ENCODE measurements at places on chromosomes 13 and 19.

DNA sequence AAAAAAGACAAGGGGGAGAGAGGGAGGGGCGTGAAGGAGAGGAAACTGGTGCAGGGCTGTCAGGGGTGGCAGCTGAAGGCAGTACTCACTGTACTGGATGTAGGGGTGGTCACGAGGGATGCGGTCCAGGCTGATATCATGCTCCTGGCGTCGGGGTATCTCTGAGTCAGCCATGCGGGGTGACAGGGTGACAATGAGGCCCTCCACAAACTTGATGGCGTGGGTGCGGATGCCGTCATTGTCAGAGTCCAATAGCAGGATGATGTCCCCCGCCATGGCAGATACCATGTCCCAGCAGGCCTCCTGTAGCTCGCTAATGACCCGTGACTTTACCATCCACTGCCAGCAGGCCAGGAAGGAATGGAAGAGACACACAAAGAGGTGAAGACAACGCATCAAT lies 15.3 kb downstream of the SYMPK start:
- DNase-seq, result no peak

GRCh38 chr13:25906191-25906661 lies 145.6 kb downstream of the SHISA2 start:
- DNase-seq, result no peak

- DNase-seq, result no peak
Observed at GRCh38 chr13:37599519-37599918, 951 bp upstream of the POSTN start.

- DNase-seq, result no peak
Observed at GRCh38 chr19:5211217-5211822, 129.3 kb downstream of the PTPRS start.

GRCh38 chr19:41511628-41512027 lies 64.3 kb upstream of the CEACAM21 start:
- no peak for DNase-seq

DNA sequence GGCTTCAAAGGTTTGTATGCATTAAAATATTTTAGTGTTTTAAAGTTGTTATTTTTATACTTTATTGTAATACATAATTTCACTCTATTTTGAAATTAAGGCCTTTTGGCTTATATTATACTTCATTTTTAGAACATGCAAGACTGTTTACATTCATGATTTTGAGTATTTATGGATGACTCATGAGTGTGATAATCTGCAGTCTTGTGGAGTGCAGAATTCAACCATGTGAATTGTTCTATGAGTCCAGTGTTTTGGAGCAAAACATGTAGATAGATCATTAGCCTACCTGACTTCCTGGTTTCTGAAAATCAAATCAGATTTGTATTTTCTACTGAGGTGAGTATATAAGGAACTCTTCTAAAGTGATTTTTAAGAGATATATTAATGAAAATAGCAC lies 241.8 kb downstream of the PCCA start:
- no peak for DNase-seq

DNA sequence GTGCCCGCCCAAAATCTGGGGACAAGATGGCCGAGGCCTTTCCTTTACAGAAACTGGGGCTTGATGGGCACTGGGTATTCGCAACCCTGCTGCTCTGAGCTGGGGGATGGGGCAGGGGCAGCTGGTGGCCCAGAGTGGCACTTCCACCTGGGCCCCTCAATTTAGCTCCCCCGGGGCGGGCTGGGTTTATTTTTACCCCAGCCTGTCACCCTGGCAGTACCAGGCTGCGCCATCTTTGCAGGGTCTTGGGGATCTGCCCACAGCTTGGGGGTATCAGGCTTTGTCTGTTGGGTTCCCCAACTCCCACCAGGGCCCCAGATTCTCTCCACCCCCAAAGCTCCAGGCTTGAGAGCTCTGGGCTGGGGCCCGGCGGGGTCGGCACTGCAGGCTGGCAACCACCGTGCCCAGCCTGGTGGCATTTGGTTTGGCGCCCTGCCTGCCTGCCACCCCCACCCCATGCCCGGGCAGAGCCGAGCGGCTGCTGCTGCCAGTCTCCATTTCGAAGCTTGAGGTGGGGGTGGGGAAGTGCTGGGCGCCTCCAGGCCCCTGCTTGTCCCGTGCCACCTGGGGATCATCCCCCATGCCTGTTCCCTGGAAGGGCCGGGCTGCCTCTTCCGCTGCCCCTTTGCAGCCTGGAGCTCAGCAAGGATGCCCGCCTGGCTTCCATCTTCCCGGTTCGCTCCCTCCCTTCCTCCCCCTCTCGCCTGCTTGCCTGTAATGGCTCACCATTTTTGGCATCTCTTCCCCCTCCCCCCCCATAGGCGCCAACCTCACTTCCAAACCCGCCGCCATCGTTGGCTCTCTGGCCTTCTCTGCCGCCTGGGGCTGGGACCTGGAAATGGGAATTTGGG lies 11.4 kb downstream of the NFIX start:
- DNase-seq, result no peak

- no peak for DNase-seq
Observed at GRCh38 chr13:102643656-102644055, 46.9 kb downstream of the TPP2 start.

DNA sequence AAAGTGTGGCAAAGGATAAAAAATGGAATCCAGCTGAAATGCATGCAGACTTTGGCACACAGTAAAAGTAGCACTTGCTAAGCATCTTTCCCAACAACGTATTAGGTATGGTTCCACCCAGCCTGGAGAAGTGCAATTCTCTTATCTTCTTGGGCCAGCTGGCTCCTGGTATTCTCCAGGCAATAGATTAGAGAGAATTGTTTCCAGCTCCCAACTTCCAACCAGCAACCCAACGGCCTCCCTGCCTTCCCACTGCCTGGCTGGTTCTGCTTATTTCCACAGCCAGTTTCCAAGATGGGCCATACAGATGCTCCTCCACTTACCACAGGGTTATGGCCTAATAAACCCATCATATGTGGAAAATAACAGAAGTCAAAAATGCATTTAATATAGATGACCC lies 133.4 kb downstream of the OXGR1 start:
- no peak for DNase-seq

- DNase-seq, result peak; percentile 62
Observed at GRCh38 chr19:55283548-55284377, at the start of gene BRSK1. TSS of gene BRSK1 (plus strand) at chr19:55283997. CDS start at chr19:55284443, 446 bp downstream.
